ENCODE measurements at places on chromosomes 2 and 18.

GRCh38 chr2:121055088-121055487 is 229.9 kb downstream of the TFCP2L1 start:
- no peak for DNase-seq

GRCh38 chr2:38174646-38175423 is 98.9 kb upstream of the CYP1B1 start:
- DNase-seq = no peak

DNA sequence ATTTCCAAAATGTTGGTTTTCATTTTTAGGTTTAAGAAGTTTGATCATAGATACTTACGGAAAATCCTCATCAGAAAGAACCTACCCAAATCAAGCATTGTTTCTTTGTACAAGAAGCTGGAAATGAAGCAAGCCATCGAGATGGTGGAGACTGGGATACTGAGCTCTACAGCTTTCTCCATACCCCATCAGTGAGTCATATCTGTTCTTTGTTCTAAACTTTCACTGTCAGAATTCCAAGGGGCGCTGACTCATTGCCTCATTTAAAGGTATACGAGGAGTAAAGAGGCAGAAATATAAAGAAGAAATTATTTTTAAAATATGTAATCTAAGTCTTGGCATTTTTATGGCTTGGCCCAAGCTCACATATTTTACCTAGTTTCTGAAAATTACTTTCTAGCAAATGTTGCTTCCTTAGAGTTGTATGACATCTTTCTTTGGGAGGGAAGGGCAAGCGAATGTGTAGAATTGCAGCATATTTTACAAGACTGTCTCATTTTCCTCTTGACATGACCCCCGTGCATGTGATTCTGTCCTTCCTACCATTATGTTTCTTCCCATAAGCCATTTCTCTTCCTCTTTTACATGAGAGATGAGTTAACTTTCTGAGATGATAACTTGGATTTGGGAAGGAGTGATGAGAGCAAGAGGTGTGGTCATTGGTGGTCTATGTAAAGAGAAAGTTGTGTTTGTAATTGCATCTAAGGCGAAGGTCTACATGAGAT is 41.2 kb downstream of the SLC9A4 start:
- DNase-seq = no peak

DNA sequence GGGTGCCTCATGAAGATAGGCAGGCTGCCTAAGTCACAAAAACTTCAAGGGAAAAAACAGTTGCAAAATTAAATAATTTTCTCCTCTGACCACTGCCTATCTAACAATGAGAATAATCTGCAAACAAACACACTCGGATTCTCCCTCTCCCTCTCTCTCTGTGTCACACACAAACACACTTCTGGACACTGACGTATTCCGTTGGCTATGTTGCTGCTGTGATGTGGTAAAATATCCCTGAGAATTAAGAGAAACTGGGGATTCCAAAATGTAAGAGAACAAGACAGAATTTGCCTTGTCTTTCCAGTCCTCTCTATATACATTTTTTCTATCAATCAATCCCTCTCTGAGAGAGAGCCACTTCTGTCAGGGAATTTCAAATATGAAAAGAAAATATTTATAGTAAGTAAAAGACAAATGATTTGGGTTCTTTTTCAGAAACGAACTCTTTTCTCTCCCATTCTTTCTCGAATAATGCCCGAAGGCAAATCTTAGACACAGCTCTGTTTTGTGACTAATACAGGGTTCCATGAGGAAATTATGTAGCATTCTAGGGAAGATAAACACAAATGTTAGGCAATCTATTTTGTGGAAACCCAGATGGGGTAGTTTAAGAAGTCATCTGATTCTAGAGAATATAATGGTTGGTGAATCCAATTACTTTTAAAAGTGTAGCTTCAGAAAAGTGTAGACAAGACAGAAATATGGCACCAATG is 310.3 kb upstream of the CYP26B1 start:
- DNase-seq = no peak

- no peak for DNase-seq
These were observed 129.2 kb upstream of the ERBB4 start for GRCh38 chr2:212667751-212668316.

DNA sequence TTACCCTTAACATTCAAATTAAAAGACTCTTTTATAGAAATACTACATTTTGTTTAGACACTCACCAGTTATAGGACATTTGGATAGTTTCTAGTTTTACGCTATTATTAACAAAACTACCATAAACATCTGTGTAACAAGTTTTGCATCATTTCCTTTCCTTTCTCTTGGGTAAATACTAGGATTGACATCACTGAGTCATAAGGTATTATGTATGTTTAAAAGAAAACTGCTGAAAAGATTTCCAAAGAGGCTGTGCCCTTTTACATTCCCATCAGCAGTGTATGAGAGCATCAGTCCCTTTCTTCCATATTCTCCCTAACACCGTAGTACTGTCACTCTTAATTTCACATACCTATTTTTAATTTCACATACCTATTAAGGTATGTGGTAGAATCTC is 130.6 kb downstream of the USP34 start:
- no peak for DNase-seq

- no peak for DNase-seq
These were observed 128.5 kb upstream of the SH3BP4 start for GRCh38 chr2:234823196-234823876.

Data from NCI-H774 (cell line).